Stimulated activated CD8-positive, alpha-beta memory T cell treated with anti-CD3 and anti-CD28 coated beads, Interleukin-4, amount 100 ng/mL, for 1 hour (primary cell): ENCODE measurements at places on chromosomes 1 and 21.

DNA sequence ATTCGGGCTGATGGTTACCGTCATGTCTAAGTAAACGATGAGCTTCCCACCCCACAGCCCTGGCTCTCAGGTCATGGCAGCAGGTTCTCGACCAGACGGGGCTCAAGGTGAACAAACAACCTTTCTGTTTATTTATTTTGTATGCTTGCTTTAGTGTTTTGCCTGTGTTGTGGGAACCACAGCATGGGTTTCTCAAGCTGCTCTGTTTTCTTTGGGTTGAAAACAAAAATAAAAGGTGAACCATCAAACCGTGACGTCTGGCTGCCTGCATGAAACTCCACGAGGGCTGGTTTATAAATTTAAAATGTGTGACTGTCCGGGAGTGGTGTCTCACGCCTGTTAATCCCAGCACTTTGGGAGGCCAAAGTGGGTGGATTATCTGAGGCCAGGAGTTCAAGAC, 28.0 kb downstream of the TMEM51 start:
- DNase-seq = no peak

GRCh38 chr1:117067533-117068370, 7.6 kb downstream of the TTF2 start:
- no peak for DNase-seq

- no peak for DNase-seq
These were observed 6.6 kb downstream of the TBX19 start for GRCh38 chr1:168287237-168287664.

DNA sequence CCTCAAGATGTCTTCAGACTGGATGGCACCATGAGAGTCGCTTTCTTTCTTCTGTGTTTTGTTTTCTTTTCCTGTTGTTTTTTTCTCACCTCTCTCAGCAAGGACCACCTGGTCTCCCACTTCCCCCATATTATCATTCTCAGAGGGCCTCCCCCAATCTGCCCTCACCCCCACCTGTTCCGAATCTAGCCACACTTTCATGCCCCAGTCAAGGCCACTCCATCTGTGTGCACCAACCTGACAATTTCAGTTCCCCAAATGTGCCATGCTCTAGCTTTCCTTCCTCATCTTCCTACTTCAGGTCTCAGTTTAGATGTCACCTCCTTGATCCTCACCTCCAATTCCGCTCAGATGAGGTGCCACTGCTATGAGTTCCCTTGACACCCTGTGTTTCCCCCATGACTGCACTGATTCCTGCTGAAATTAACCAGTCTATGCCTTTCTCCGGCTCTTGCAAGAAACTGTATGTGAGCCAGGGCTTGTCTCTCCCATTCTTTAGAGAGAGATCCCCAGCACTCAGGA, 146.2 kb downstream of the PLPP3 start:
- no peak for DNase-seq

DNA sequence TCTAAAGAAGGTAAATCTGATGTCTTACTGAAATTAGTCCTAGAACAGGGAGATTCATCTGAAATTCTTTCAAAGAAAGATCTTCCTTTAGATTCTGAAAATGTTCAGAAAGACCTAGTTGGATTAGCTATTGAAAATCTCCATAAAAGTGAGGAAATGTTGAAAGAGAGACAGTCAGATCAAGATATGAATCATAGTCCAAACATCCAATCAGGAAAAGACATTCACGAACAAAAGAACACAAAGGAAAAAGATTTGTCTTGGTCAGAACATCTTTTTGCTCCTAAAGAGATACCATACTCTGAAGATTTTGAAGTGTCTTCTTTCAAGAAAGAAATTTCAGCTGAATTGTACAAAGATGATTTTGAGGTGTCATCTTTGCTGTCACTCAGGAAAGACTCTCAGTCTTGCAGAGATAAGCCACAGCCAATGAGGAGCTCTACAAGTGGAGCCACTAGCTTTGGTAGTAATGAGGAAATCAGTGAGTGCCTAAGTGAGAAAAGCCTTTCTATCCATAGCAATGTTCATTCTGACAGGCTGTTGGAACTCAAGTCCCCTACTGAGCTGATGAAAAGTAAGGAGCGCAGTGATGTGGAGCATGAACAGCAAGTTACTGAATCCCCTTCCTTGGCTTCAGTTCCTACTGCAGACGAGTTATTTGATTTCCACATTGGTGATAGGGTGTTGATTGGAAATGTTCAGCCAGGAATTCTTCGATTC, 61.6 kb upstream of the QSOX1 start:
- no peak for DNase-seq

GRCh38 chr1:212161231-212161781, 123.9 kb upstream of the PPP2R5A start:
- no peak for DNase-seq

- DNase-seq = no peak
These were observed 51.5 kb upstream of the GCLM start for GRCh38 chr1:93960641-93961147.

GRCh38 chr1:23083714-23084480, 64.6 kb downstream of the KDM1A start:
- no peak for DNase-seq

DNA sequence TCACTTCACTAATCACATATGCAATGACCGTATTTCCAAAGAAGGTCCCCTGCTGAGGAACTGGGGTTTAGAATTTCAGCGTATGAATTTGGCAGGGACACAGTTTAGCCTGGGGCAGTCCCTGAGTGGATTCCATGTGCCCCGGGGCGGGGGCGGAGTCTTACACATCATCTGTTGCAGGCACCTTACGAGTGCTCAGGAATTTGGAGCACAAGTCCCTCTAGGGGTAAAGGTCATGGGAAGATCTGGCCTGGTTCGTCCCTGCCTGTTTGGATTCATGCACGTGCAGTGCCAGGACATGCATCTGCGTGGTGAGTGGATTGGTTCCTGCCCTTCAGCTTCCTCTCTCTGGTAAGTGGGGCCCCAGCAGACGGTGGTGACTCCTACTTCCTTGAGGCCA, 208.3 kb upstream of the C1orf174 start:
- no peak for DNase-seq

DNA sequence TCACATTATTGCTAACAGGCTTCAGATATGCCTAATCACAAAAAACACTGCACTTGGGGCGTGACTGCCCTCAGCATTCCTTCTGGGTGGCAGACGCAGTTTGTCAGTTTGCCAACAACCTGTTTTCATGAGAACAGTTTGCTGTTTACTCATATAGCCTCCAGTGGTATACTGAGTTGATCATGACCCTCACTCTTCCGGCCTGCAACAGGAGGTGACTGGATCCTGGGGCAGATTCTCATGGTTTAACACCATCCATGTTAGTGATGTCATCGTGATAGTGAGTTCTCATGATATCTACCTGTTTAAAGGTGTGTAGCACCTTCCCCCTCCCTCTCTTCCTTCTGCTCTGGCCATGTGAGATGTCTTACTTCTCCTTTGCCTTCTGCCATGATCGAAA, 555.2 kb downstream of the PLPP3 start:
- DNase-seq = no peak

- DNase-seq = no peak
These were observed 19.4 kb upstream of the ESRRG start for GRCh38 chr1:216742625-216743024.

DNA sequence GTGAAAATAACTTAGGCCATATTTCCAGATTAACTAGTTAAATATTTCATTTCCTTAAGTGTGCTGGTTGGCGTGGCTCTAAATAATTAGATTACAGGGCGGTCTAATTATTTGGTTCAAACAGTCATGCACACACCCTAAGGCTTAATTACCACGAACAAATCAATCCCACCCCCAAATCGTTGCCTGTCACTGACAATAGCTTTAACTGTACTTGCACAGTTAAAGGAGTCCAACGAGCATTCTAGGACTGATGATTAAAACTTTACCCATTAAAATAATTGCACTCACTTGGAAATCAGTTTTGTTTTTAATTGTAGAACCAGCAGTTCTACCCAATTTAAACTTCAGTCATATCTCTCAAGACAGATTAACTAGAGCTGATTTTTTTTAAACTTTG, 1.5 kb upstream of the POU2F1 start:
- DNase-seq = no peak

DNA sequence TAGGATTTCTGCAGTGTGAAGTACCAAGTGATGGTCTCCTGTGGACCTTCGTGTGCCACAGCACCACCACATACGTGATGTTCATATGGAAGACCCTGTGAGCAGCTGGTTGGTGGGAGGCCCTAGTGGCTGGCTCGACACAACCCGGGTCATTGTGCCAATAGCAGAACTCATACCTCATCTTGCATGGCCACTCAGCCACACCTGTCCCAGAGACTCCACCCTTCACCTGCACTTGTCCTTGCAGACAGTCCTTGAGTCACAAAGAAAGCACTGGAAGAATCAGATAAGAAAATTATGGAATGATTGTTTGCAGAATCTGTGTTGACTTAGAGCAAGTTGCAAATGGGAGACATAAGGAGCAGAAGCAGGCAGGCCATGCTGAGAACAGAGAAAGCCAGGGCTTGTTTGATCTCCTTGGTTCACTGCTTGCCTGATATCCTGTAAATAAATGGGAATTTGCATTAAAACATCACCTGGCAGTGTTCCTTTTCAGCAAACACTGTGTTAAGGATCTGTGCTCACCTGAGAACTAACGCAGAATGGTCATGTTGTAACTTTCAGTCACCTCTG, 307.7 kb downstream of the SIPA1L2 start:
- DNase-seq = no peak

- no peak for DNase-seq
These were observed 4.6 kb upstream of the EPS8L3 start for GRCh38 chr1:109768335-109768650.

- no peak for DNase-seq
These were observed 18.8 kb downstream of the RGS13 start for GRCh38 chr1:192654591-192655251.

- DNase-seq = no peak
These were observed 40.1 kb upstream of the ERG start for GRCh38 chr21:38538353-38538752.

DNA sequence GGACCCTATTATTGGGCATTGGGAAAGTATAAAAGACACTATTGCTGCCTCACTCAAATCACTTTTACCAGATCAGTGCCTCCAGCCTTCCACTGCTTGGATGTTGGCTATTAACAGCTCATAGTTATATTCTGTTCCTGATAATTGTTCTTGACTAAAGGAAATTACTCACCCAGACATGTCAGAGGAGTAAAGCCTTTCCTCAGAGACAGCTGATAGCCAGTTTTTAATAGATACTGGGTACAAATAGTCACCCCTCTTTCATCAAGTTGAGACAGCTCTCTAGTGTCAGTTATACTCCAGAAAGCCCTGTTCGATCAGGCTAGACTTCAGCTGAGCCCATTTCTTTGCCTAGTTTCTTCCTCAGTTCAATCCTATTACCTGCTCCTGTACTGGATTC, 876.1 kb upstream of the B3GALT2 start:
- no peak for DNase-seq

DNA sequence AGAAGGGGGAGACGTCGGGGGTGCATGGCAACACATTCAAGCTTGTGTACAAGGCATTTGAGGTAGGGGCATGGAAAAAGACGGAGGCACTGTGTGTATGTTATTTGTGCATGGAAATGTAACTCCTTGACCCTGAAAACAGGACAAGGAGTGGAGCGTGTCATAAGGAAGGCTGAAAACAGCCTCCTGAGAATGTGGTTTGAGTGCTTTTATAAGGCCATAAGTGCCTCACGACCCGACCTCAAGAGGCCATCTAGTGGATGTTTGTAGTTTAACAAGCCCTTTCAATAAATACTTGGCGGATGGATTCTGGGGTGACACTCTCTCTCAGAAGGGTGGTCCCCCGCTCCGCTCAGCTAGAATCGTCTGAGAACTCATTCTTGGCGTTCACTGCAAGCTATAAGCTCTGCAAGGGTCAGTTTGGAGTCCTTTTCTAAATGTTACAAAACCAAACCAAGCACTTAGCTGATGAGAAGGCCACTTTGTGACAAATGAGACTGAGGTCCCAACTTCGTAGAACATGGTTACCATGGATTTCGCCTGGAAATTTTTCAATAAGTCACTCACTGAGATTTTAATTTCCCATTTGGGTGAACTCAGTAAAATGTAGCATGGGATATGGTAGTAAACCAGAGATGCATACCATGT, 38.8 kb upstream of the CLCA4 start:
- no peak for DNase-seq

DNA sequence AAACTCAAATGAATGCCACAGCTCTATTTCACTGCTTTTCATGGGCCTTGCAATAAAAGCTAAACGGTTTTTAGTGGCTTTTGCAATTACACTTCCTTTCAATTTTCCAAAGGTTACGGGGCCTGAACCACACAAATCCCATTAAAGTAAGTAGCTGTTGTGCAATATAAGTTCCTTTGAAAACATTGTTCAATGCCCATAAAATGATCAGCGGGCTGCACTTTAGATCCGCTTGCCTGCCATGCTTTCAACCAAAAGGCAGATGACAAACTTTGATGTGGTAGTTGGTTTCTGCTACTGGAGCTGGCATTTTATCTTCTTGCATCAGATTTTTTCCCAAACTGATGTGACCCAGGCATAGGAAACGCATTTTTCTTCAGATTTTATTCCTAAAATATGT, 50.2 kb downstream of the PRRX1 start:
- no peak for DNase-seq

DNA sequence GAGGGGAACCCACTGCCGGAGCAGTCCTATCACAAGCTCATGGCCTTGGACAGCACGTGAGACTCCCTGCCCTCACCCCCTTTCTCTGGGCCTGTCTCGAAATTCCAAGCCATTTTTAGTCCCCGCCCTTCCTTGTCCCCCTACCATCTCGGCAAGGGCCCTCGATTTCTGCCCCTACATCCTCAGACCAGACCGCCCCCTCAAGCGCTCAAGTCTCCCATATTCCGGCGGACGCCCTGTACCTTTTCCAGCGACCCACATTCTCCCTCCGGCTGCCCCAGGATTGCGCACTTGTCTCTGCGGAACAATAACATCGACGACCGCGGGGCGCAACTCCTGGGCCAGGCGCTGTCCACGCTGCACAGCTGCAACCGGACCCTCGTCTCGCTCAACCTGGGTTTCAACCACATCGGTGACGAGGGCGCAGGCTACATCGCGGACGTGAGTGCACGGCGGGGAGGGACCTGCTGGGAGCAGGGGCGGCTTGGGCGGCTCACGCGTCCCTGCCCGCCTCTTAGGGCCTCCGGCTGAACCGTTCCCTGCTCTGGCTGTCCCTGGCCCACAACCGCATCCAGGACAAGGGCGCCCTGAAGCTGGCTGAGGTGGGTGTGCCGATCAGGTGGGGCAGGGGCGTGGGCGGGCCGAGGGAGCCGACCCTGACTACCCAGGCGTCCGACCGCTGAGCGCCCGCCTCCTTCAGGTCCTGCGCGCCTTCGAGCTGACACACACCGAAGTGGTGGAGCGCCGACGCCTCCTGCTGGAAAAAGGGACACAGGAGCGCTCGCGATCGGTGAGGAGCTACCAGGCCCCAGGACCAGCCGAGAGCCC, 7.0 kb downstream of the LRRC71 start:
- DNase-seq = no peak

GRCh38 chr1:67997746-67998145, 52.7 kb downstream of the DIRAS3 start:
- no peak for DNase-seq

- DNase-seq = no peak
These were observed 117.2 kb downstream of the MATN1 start for GRCh38 chr1:30606166-30606565.
